ENCODE measurements at places on chromosomes 3 and 15. TPM values are rescaled to one million over a fixed set of nuclear protein-coding genes. Genes with fewer than 3 reads are reported as not detected.

TXNRD3 gene
- 0.41 TPM for total RNA-seq

TRIM71 gene
- total RNA-seq: not detected

IQCH gene
- total RNA-seq: 2.2 TPM

GRK7 gene
- total RNA-seq: not detected
